ENCODE measurements at places on chromosomes 11 and 22. TPM values are rescaled to one million over a fixed set of nuclear protein-coding genes. Genes with fewer than 3 reads are reported as not detected.

Gene CLDN5
- not detected for total RNA-seq

Gene RRAS2
- total RNA-seq: 56.1 TPM

Gene HBD
- not detected for total RNA-seq

Gene IGF2
- total RNA-seq: 2.9 TPM

Gene LRRC56
- total RNA-seq: 1.0 TPM

Gene EPS8L2
- total RNA-seq: 75.7 TPM

Gene TMEM126A
- total RNA-seq: 49.2 TPM

Gene BAIAP2L2
- total RNA-seq: 5.1 TPM

Gene GRM5
- not detected for total RNA-seq

Gene SMTNL1
- total RNA-seq: not detected

Gene E2F8
- total RNA-seq: 5.8 TPM

Gene GP1BB
- total RNA-seq: 2.6 TPM

Gene APOBEC3A
- 0.10 TPM for total RNA-seq

Gene FOLR2
- not detected for total RNA-seq

Gene OR51T1
- not detected for total RNA-seq

Gene TMPRSS5
- 0.13 TPM for total RNA-seq

Gene SCN4B
- total RNA-seq: 0.04 TPM

Gene SPCS2
- total RNA-seq: 258 TPM

Gene GAS2
- total RNA-seq: 0.52 TPM

Gene ASCL2
- 0.08 TPM for total RNA-seq

Gene YAP1
- 58.6 TPM for total RNA-seq

Gene OR5B21
- not detected for total RNA-seq

Gene RAB3IL1
- 17.9 TPM for total RNA-seq

Gene SMC1B
- 0.03 TPM for total RNA-seq

Gene LMO1
- 3.7 TPM for total RNA-seq

Gene DEPDC7
- 6.9 TPM for total RNA-seq

Gene TREH
- total RNA-seq: not detected

Gene FBLN1
- 59.9 TPM for total RNA-seq

Gene NELL1
- not detected for total RNA-seq

Gene USP47
- 27.2 TPM for total RNA-seq

Gene OR52B2
- total RNA-seq: not detected

Gene AIFM3
- 3.2 TPM for total RNA-seq

Gene BEST1
- 4.6 TPM for total RNA-seq

Gene SCUBE2
- total RNA-seq: 0.29 TPM

Gene PLEKHB1
- 0.63 TPM for total RNA-seq

Gene APOL3
- 0.05 TPM for total RNA-seq

Gene GAS2L1
- 40.3 TPM for total RNA-seq

Gene CDC42BPG
- total RNA-seq: 1.7 TPM

Gene SLC22A12
- total RNA-seq: not detected

Gene SPA17
- total RNA-seq: 17.5 TPM

Gene ROM1
- total RNA-seq: 3.6 TPM

Gene TTC36
- total RNA-seq: not detected

Gene ATG16L2
- 4.2 TPM for total RNA-seq

Gene PHF21B
- 0.81 TPM for total RNA-seq

Gene RAG1
- 0.10 TPM for total RNA-seq

Gene PRDM10
- total RNA-seq: 1.4 TPM

Gene SOX10
- not detected for total RNA-seq

Gene TBX1
- 3.8 TPM for total RNA-seq

Measured in A549 treated with AZD2906 at 1 μM for 4 hours (cell line).